ENCODE measurements at places on chromosomes 12 and 14. TPM values are rescaled to one million over a fixed set of nuclear protein-coding genes. Genes with fewer than 3 reads are reported as not detected.

DNA sequence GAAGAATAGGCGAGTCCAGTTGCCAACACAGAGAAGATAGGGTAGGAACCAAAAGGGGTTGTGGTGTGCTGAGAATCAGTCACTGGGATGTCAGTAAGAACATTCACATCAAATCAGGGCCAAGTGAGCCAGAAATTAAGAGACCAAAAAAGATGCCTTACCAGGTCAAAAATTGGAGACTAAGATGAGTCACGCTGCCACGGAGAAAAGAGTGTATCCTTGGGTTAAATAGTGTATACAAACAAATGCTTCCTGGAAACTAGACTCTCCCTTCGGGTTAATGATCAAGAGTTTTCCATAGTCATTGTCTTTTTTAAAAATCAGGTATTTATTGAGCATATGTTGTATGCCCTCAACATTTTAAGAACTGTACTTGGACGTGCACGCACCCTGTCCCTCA lies 45.2 kb upstream of the BAZ1A start:
- no peaks in the 10 kb centered on the region for H3K36me3 ChIP-seq
- no peak overlapping the region for H3K4me3 ChIP-seq
- H3K27ac ChIP-seq, result no peak overlapping the region

NDRG2 gene
- total RNA-seq, result 307 TPM

- no peaks in the 10 kb centered on the region for H3K36me3 ChIP-seq
- H3K27ac ChIP-seq, result no peak overlapping the region
- H3K4me3 ChIP-seq, result no peak overlapping the region
- H3K4me1 ChIP-seq, result peaks cover 10% of the 10 kb centered on the region
- DNase-seq, result no peak
Measured at GRCh38 chr12:52257074-52257551, 17.3 kb upstream of the KRT86 start.

- peaks cover 8% of the 10 kb centered on the region for H3K4me1 ChIP-seq
- H3K4me3 ChIP-seq, result no peak overlapping the region
- no peak for DNase-seq
Measured at GRCh38 chr12:108046650-108047049, 82.4 kb upstream of the WSCD2 start.

DNA sequence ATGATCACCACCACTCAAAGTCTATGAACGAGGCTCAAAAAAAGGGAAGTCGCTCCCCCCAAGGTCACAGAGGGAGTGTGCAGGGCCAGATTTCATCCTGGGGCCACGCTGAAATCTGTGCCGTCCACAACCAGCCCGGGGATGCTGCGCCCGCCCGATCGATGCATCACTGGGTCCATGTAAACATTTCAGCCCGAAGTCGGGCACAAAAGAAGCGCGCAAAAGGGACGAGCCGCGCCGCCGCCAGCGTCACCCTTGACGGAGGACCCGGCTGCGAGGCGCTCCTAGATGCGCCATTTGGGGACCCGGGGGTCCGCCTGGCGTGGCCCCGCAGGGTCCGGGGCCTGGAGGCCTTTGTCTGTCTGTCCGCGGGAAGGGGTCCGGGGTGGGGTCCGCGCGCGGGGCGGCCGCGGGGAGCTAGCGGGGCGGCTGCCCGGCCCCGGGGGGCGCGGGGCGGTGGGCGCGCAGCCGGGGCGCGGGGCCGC lies 503 bp downstream of the FBXO21 start:
- H3K36me3 ChIP-seq, result no peaks in the 10 kb centered on the region
- no peaks in the 10 kb centered on the region for H3K27me3 ChIP-seq
- peak overlapping the region; percentile 83 for H3K4me3 ChIP-seq
- no peak for DNase-seq
- H3K27ac ChIP-seq, result peak overlapping the region; percentile 74

All from vagina (tissue), 2 donors.